Pancreas (tissue), 10 donors: ENCODE measurements at places on chromosomes 6 and 20. TPM values are rescaled to one million over a fixed set of nuclear protein-coding genes. Genes with fewer than 3 reads are reported as not detected.
A peak's percentile ranks its signal among the peaks of the same experiment; 100 is the strongest.

GRCh38 chr20:58306421-58307261 lies 2.9 kb upstream of the RAB22A start:
- H3K27me3 ChIP-seq: no peaks in the 10 kb centered on the region
- H3K4me3 ChIP-seq: no peak overlapping the region
- no peak for DNase-seq
- H3K4me1 ChIP-seq: no peaks in the 10 kb centered on the region
- H3K27ac ChIP-seq: no peak overlapping the region
- no peaks in the 10 kb centered on the region for H3K36me3 ChIP-seq

DNA sequence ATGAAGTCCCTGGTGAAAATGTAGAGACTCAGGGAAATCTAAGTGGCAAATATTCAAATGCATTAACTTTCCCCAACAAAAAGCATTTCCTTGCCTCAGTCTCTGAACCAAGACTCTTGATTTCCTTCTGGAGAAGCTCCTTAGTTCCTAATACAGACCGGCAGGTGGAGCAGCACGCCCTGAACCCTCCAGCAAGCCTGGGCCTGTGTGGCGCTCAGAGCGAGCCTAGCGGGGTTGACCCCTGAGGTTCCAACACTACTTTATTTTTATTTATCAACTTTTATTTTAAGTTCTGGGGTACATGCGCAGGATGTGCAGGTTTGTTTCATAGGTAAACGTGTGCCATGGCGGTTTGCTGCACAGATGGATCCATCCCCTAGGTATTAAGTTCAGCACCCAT lies 50.8 kb downstream of the PACRG start:
- no peak for DNase-seq
- no peak overlapping the region for H3K4me3 ChIP-seq
- H3K4me1 ChIP-seq: no peaks in the 10 kb centered on the region
- no peaks in the 10 kb centered on the region for H3K36me3 ChIP-seq
- no peak overlapping the region for H3K27ac ChIP-seq
- no peaks in the 10 kb centered on the region for H3K27me3 ChIP-seq

- no peaks in the 10 kb centered on the region for H3K4me1 ChIP-seq
- H3K27ac ChIP-seq: peak overlapping the region; percentile 80
- no peak for DNase-seq
Observed at GRCh38 chr6:44057931-44058616, 69.2 kb downstream of the MRPL14 start.

Gene LHFPL5
- total RNA-seq: 2.6 TPM

Gene NFS1
- total RNA-seq: 16.8 TPM

DNA sequence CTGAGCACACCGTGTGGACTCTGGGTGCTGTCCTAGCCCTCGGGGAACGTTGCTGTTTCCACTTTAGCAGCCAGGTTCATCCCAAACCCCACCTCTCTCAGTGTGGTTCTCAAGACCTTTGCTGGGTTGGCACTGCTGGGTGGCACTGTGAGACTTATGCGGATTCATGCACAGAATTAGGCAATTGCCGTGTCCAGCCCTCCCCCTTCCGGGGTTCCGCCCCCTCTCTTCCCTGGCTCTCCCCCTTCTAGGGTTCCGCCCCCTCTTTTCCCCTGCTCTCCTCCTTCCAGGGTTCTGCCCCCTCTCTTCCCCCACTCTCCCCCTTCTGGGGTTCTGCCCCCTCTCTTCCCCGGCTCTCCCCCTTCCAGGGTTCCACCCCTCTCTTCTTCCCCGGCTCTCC lies 39.8 kb upstream of the SLCO4A1 start:
- no peaks in the 10 kb centered on the region for H3K27me3 ChIP-seq
- H3K36me3 ChIP-seq: no peaks in the 10 kb centered on the region
- peaks cover 9% of the 10 kb centered on the region for H3K4me1 ChIP-seq
- no peak overlapping the region for H3K4me3 ChIP-seq
- no peak overlapping the region for H3K27ac ChIP-seq

DNA sequence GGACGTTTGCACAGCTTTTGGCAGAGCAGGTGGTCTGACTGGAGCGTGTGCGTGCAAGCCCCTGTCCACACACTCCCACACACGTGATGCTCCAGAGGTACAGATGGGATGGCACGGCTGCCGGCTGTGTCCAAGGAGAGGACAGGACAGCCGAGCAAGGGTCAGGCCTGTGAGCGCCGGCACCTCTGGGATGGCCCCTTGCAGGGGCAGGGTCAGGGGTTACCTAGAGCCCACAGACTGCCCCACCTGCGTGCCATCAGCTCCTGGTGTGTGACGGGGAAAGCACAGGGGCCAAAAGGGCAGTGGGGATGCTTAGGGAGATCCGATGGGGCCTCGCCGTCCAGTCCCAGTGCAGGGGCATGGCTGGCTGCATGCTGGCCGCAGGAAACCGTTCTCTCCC lies 189.7 kb downstream of the TAF4 start:
- no peaks in the 10 kb centered on the region for H3K36me3 ChIP-seq
- no peaks in the 10 kb centered on the region for H3K4me1 ChIP-seq
- H3K4me3 ChIP-seq: no peak overlapping the region
- no peaks in the 10 kb centered on the region for H3K27me3 ChIP-seq
- no peak for DNase-seq

Gene TBXT
- total RNA-seq: not detected

GRCh38 chr6:73339340-73339739 lies 14.7 kb downstream of the DPPA5 start:
- H3K4me3 ChIP-seq: no peak overlapping the region
- H3K4me1 ChIP-seq: no peaks in the 10 kb centered on the region
- no peak for DNase-seq
- no peaks in the 10 kb centered on the region for H3K27me3 ChIP-seq
- no peaks in the 10 kb centered on the region for H3K36me3 ChIP-seq
- H3K27ac ChIP-seq: no peak overlapping the region

Gene CD40
- total RNA-seq: 17.3 TPM

Gene TSBP1
- total RNA-seq: not detected

Gene CALHM6
- not detected for total RNA-seq

- no peak overlapping the region for H3K4me3 ChIP-seq
- no peaks in the 10 kb centered on the region for H3K27me3 ChIP-seq
- H3K36me3 ChIP-seq: no peaks in the 10 kb centered on the region
- no peaks in the 10 kb centered on the region for H3K4me1 ChIP-seq
- no peak for DNase-seq
- no peak overlapping the region for H3K27ac ChIP-seq
Observed at GRCh38 chr20:24339210-24339641, 130.2 kb upstream of the SYNDIG1 start.

DNA sequence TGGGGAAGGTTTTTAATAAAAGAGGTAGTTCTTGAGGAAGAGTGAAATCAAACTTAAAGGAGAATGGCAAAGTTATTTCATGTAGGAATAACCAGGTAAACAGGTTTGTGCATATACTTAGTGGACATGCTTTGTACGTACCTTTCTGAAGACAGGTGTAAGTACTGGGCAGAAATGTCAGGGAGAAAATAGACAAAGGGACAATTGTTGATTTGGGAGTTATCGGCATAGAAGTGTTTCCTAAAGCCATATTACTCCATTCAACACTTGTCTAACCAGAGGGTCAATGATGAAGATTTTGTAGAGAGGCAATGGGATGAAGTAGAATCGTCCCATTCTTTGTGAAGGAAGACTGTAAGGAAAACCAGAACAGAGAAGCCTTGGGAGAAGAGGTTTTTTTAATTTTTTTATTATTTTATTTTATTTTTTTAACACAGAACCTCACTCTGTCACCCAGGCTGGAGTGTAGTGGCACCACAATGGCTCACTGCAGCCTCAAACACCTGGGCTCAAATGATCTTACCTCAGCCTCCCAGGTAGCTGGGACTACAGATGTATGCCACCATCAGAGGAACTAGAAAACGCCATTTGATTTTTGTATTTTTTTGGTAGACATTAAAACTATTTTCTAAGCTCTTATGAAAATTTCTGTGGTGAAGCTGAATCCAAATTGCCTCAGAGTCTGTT lies 18.0 kb downstream of the SMAP1 start:
- DNase-seq: no peak
- H3K36me3 ChIP-seq: no peaks in the 10 kb centered on the region
- no peak overlapping the region for H3K4me3 ChIP-seq
- no peaks in the 10 kb centered on the region for H3K27me3 ChIP-seq

DNA sequence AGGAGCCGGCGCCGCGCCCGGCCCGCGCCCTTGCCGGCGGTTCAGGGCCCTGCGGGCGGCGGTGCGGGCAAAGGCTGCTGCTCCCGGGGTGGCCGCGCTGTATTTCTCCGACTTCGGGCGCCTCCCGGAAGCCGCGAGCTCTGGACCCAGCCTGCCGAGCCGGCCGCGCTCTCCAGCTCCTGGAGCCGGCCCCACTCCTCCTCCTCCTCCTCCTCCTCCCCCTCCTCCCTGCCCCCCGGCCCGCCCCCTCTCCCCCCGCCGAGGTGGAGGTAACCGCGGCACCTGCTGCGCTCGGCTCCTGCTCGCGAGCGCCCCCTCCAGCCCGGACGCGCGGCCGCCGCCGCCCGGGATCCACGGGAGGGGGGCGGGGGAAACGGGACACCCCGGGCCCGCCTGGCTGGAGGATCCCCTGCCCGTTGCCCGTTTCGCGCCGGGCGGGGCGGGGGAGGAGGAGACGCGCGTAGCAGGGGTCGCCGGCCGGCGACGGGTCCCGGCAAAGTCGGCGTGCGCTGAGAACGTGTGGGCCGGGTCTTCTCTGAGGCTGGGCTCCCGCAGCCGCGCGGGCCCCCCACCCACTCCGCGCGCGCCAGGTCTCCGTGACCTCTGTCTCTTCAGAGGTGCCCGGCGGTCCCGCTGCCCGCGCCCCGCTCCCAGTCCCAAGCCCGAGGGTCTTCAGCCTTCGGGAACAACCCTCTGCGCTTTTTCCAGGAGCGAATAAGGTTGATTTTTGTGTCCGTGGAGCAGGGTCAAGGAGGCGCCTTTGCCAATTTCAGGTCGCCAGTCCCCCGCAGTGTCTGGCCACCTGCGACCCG lies at the start of gene SLC22A23:
Gene SLC22A23 (minus strand): TSS at position 153 of the 812 bp plus-strand sequence. CDS start 491 bp downstream, outside the sequence.
- peak within 1 kb of the TSS; percentile 56 for H3K4me3 ChIP-seq
- DNase-seq: peak; percentile 89
- H3K27me3 ChIP-seq: no peaks in the 10 kb centered on the region
- H3K4me1 ChIP-seq: peaks cover 6% of the 10 kb centered on the region

GRCh38 chr6:36677753-36678487 lies 594 bp upstream of the CDKN1A start:
- H3K36me3 ChIP-seq: no peaks in the 10 kb centered on the region
- H3K4me3 ChIP-seq: peak overlapping the region; percentile 76
- H3K27ac ChIP-seq: peak overlapping the region; percentile 95
- peaks cover 30% of the 10 kb centered on the region for H3K4me1 ChIP-seq

- no peak overlapping the region for H3K27ac ChIP-seq
- H3K27me3 ChIP-seq: no peaks in the 10 kb centered on the region
- H3K36me3 ChIP-seq: no peaks in the 10 kb centered on the region
- no peak overlapping the region for H3K4me3 ChIP-seq
Observed at GRCh38 chr6:129662980-129663431, 47.0 kb downstream of the ARHGAP18 start.

GRCh38 chr20:35004051-35004725 lies 48.5 kb downstream of the MYH7B start:
- no peaks in the 10 kb centered on the region for H3K27me3 ChIP-seq
- H3K4me1 ChIP-seq: no peaks in the 10 kb centered on the region
- no peak overlapping the region for H3K27ac ChIP-seq
- peaks cover 9% of the 10 kb centered on the region for H3K36me3 ChIP-seq
- DNase-seq: peak; percentile 39

Gene PIGU
- total RNA-seq: 8.0 TPM

GRCh38 chr6:105603788-105604586 lies 201.1 kb upstream of the PREP start:
- no peak for DNase-seq
- no peak overlapping the region for H3K27ac ChIP-seq
- no peaks in the 10 kb centered on the region for H3K4me1 ChIP-seq
- no peaks in the 10 kb centered on the region for H3K27me3 ChIP-seq

Gene DUSP15
- total RNA-seq: 1.4 TPM

- H3K4me3 ChIP-seq: no peak overlapping the region
- H3K36me3 ChIP-seq: no peaks in the 10 kb centered on the region
- no peaks in the 10 kb centered on the region for H3K4me1 ChIP-seq
- H3K27me3 ChIP-seq: no peaks in the 10 kb centered on the region
Observed at GRCh38 chr6:54910431-54910884, 63.9 kb downstream of the FAM83B start.

DNA sequence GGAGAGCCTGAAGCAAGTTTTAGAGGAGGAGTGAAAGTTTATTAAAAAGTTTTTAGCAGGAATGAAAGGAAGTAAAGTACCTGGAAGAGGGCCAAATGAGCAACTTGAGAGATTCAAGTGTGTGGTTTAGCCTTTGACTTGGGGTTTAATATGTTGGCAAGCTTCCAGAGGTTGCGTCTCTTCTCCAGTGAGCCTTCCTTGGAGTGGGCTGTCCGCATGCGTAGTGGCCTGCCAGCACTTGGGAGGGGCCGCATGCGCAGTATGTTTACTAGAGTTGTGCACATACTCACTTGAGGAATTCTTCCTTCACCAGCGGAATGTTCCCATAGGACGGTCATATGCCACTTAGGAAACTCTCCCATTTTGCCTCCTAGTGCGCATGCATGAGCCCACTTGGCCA lies 235.2 kb downstream of the ALDH8A1 start:
- H3K4me1 ChIP-seq: peaks cover under 1% of the 10 kb centered on the region
- H3K27ac ChIP-seq: no peak overlapping the region
- no peaks in the 10 kb centered on the region for H3K27me3 ChIP-seq
